ENCODE measurements at places on chromosomes 4 and X.

- DNase-seq = no peak
Measured at GRCh38 chr4:114603497-114603896, 4.9 kb downstream of the UGT8 start.

DNA sequence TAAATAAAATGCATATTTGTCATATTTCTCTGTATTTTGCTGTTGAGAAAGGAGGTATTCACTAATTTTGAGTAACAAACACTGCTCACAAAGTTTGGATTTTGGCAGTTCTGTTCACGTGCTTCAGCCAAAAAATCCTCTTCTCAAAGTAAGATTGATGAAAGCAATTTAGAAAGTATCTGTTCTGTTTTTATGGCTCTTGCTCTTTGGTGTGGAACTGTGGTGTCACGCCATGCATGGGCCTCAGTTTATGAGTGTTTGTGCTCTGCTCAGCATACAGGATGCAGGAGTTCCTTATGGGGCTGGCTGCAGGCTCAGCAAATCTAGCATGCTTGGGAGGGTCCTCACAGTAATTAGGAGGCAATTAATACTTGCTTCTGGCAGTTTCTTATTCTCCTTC, 3.3 kb downstream of the HTT start:
- no peak for DNase-seq

- no peak for DNase-seq
Measured at GRCh38 chrX:153909024-153909979, 4.8 kb downstream of the AVPR2 start.

DNA sequence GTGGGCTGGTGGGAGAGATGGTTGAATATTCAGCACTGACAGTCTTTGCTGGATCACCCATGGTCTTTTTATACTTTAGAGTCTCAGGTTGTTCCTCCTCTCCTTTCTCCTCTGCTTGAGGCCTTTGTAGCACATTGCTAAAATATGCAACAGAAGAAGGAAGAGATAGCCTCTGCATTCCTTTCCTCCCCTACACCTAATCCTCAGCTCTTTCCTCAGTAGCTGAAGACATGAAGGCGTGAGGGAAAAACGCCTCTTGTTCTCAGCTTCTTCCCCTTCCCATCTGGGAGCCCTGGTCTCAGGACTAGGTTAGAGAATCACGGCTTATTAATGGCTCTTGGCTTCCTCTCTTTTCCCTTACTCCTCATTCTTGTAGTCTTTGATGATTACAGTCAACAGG, 76.8 kb downstream of the RNF150 start:
- no peak for DNase-seq

- DNase-seq = no peak
Measured at GRCh38 chr4:139676913-139677585, 11.4 kb downstream of the MGST2 start.

- no peak for DNase-seq
Measured at GRCh38 chr4:5403746-5404497, 304.4 kb downstream of the EVC2 start.

GRCh38 chr4:149296503-149296902, 519.1 kb downstream of the IQCM start:
- no peak for DNase-seq

DNA sequence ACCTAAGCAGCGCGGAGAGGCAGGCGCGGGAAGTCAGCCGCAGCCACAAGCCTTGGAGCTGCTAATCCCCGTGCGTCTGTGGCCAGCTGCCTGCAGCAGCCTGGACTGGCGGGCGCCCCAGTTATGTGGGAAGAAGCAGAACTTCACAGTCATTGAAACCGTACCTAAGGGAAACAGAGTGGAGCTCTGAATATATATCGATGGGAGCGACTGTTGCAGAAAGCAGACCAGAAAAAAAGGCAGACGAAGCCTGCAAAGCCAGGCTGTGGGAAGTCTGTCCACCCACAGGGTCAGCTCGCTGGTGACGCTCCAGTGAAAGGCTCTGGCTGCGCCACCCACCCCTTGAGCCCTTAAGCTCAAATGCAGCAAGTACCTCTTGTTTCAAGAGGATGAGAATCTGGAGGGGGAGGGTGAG, 24.7 kb downstream of the KCNE5 start:
- DNase-seq = no peak

DNA sequence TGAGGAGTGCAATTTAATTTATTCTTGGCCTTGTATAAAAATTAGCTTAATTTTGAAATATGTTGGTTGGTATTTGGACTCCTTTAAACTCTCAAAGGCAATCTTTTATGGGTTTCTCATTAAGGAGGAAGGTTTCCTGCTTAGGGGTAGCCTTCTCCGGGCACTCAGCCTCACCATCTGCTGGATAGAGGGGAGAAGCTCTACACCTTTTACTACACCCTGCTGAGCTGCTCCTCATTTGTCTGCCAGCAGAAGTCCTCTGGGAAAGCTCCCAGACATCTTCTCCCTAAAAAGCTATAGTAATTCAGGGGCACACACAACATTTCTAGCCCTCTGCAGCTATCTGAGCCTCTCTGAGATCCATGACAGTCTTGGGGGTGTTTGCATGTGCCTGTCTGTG, 179.1 kb downstream of the SOWAHB start:
- DNase-seq = no peak

GRCh38 chrX:15751155-15751819, 13.2 kb downstream of the CA5B start:
- DNase-seq = no peak

DNA sequence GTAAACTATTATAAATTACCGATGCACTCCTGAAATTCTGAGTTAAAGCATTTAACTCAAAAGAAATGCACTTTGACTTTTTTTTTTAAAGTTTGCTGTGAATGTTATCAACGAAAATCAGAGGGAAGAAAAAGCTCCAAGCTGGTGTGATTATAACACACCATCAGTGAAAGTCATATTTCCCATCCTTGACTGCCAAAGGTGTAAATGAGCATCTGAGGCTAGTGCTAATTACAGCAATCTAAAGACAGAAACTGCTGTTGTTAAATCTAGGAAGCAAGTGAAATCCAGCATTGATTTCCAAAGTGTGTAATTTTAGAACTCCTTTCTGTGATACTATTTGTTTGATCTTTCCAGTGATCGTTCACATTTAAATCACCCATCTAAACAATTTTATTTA, 1538.8 kb downstream of the TECRL start:
- no peak for DNase-seq

DNA sequence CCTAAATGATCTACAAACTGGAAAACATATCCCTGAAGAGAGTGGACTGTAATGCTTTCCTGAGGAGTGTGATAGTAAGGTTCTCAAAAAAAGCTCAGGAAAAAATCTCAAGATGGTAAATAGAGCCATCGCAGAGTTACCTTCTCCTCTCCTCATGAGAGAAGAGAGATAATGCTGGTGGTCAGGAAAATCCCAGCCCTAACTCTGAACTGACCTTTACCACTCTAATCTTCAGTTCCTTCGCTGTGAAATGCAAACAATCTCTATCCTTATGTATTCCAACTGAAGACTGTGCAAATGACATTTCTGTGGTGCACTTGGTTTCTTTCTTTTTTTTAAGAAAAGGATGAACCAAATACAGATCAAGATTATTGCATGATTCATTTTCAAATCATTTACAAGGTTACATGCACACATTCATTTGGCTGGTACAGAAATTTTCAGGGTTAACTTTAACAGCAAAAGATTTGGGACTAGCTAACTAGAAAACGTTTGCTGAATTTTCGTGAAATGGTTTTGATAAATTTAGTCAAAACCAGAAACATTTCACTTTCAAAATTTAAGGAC, 8.3 kb downstream of the PPM1K start:
- DNase-seq = no peak

GRCh38 chrX:83658731-83659130, 150.6 kb downstream of the POU3F4 start:
- DNase-seq = no peak

Data from urinary bladder (tissue), 4 donors.